ENCODE measurements at places on chromosomes 4 and X. TPM values are rescaled to one million over a fixed set of nuclear protein-coding genes. Genes with fewer than 3 reads are reported as not detected.

VMA21 gene
- 30.7 TPM for total RNA-seq

GPRASP2 gene
- total RNA-seq = 48.4 TPM

PABPC4L gene
- 13.1 TPM for total RNA-seq

RHOXF1 gene
- total RNA-seq = not detected

F8A2 gene
- total RNA-seq = not detected

PWWP3B gene
- 49.2 TPM for total RNA-seq

DNAAF6 gene
- not detected for total RNA-seq

FAAH2 gene
- total RNA-seq = 3.3 TPM

CSAG3 gene
- total RNA-seq = not detected

USP17L17 gene
- total RNA-seq = not detected

VSIG4 gene
- total RNA-seq = 6.4 TPM

RHOXF2 gene
- total RNA-seq = not detected
